ENCODE measurements at places on chromosomes 12 and 14.

GRCh38 chr14:95255487-95255886, 64.2 kb downstream of the CLMN start:
- DNase-seq: no peak

DNA sequence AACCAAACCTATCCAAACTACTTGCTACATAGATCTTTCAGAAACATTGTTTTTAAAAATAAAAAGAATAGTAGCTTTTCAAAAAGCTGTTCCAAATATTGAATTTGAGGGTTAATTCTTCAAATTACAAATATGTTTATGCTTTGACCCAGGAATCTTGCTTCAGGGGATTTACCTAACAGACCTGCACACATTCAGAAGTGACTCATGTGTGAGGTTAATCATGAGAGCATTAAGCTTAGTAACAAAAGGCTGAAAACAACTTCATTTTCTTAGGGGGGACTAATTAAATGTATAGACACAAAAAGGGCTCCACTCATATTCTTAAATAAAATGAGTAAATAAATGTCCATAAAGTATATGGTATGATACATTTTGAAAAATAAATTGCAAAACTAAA, 672.4 kb upstream of the FLRT2 start:
- no peak for DNase-seq

- DNase-seq: no peak
These were observed 527.2 kb downstream of the NRXN3 start for GRCh38 chr14:78697341-78697740.

GRCh38 chr14:61643555-61643954, 51.8 kb upstream of the HIF1A start:
- no peak for DNase-seq

DNA sequence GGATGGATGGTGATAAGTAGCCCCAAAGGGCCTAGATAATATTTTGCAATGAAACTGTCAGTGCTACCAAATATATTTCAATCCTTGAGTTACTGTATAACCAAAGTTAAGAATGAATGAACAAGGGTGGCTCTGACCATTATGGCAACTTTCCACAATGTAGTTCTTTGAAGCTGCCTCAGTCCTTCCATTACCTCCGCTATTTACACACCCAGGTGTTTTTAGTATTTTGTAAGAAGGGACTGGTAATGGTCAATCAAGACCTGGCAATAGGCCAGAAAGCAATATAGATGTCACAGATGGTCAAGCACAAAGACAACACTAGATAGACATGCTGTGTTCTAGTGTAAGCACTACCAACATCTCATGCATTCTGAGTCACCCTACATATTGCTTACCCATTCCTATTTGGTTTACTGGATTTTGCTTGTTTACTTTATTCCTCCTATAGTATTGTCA, 16.3 kb downstream of the DUSP16 start:
- no peak for DNase-seq

GRCh38 chr14:101224356-101225156, 321.0 kb upstream of the RTL1 start:
- no peak for DNase-seq

- DNase-seq: no peak
These were observed 66.6 kb downstream of the FBXL14 start for GRCh38 chr12:1527789-1528188.

DNA sequence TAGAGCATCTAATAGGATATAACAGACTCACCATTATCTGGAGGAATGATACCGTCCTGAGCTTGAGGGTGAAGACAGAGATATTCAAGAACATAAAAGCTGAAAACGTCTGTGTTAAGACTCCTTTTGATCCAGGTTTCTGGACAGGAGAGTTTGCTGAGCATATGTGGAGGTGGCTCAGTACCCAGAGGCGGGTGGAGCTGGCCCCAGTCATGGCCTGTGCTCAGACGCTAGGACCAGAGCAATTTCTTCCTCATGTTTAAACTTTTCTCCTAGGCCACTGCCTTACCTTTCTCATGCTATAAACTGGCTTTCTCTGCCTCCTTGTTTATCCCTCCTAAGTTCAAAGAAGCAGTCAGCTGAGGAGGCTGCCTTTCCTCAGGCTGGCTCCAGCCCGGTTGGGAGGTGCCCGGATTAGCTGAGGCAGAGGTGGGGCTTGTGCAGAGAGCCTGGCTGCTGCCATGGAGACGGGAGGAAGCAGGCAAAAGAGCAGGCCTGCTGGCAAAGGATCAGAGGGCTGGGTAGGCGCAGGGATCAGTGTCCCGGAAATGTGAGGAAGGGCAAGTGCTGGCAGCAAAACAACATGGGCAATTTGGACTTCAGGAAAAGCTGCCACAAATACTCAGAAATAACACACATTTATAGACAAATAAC, 13.7 kb downstream of the COA8 start:
- DNase-seq: peak; percentile 70

- no peak for DNase-seq
These were observed 60.5 kb downstream of the PTPRQ start for GRCh38 chr12:80504389-80505163.

DNA sequence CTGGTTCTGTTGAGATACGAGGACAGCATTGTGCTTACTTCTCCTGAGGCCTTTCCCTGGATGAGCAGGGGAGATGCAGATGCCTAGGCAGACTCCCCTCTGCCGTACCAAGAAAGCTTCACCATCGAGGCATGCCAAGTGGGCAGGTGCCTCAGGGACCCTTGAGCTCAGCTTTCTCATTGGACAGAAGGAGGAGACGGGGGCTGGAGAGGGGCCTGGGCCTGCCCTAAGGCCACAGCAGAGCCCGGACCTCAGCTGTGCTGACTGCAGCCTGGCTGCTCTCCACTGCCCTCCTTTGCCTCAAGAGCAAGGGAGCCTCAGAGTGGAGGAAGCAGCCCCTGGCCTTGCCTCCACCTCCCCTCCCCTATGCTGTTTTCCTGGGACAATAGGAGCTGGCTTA, 23.4 kb downstream of the SERPINA1 start:
- no peak for DNase-seq

- DNase-seq: no peak
These were observed 8.0 kb upstream of the C12orf42 start for GRCh38 chr12:103503546-103504480.

- DNase-seq: no peak
These were observed 10.0 kb upstream of the C14orf132 start for GRCh38 chr14:96029089-96029645.

DNA sequence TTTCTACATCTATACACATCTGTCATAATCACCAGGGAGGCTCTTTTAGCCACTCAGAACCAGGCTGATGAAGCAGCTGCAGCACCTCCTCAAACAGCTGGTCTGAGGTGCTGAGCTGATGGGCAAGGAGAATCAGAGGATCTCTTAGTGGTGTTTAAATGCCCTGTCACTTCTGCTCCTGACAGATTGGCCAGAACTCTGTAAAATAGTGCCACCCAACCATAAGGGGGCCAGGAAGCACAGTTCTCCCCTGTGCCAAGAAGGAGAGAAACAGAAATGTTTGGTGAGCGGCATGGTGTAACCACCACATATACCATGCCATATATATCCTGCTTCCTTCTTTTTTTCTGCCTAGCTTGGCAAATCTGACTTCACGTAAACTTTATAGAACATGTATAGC, 12.8 kb downstream of the SOCS2 start:
- DNase-seq: no peak

DNA sequence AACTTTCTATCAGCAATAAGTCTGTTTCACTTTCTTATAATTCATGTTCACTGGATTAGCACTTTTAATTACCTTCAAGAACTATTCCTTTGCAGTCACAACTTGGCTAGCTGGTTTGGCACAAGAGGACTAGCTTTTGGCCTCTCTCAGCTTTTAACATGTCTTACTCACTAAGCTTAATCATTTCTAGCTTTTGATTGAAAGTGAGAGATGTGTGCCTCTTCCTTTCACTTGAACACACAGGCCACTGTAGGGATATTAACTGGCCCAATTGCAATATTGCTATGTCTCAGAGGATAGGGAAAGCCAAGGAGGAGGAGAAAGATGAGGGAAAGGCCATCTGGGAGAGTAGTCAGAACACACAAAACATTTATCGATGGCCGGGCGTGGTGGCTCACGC, 92.7 kb downstream of the PRICKLE1 start:
- no peak for DNase-seq

- DNase-seq: no peak
These were observed 17.6 kb upstream of the SRP54 start for GRCh38 chr14:34964977-34965764.

- DNase-seq: no peak
These were observed 6.0 kb downstream of the LTB4R start for GRCh38 chr14:24317141-24317928.

GRCh38 chr12:57719777-57720605, 18.6 kb downstream of the AGAP2 start:
- DNase-seq: no peak

DNA sequence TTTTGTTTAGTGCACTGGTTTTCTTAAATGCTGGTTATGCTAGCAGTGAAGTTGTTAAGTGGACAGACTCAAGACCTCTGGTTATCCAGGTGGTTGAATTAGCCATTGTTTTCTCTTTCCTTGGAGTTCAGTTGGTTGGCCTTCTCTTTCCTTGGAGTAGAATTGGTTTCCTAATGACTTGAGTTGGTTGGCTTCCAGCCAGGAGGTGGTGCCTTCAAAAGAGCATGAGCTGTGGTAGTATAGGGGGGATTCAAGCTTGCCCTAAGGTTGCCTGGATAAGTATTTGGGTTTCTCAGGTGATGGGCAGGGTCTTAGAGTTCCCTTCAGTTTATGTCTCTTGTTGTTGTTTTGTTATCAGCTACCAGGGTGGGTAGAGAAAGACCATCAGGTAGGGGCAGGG, 92.5 kb downstream of the ATP23 start:
- no peak for DNase-seq

DNA sequence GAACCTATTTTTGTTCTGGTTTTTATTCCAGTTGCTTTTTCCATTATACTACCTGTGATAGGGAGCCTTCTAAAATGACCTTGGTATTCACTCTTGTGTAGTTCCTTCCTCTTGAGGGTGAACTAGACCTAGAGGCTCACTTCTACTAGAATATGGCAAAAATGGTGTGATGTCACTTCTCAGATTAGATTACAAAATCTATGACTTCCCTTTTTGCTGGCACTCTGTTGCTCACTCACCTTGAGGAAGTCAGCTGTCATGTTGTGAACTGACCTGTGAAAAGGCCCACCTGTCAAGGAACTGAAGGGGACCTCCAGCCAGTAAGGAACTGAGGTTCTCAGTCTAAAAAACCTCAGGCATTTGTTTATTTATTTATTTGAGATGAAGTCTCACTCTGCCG, 5.7 kb downstream of the MIPOL1 start:
- DNase-seq: no peak

- DNase-seq: no peak
These were observed 237.9 kb upstream of the DAAM1 start for GRCh38 chr14:58950555-58950954.

DNA sequence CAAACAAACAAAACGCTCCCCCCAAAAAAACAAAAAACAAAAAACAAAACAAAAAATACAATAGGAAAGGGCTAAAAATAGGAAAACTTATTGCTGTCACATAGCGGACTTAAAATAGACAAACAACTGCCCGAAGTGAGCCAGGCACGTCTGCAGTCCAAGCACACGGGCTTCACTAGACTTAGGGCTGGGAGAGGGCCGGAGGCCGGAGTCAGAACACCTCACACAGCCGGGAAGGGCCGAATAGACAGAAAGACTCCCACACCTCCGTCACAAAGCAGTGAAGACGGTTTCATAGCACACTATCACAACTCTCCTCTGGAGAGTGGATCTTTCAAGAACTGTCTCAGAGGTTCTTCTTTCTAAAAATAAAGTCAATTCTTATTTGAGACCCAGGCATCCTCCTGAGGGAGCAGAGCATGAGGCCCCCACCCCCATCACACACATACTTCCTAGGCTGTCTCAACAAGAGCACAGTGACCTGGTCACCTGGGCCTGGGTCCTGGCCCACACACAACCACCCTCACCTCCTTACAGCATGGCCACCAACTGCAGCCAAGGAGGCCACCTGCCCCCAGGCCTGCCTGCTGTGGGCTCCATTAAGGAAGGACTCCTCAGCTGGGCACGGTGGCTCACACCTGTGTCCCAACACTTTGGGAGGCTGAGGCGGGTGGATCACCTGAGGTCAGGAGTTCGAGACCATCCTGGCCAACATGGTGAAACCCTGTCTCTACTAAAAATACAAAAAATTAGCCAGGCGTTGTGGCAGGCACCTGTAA, 6.7 kb downstream of the BAG5 start:
- DNase-seq: no peak

GRCh38 chr14:24172261-24172860, 481 bp downstream of the REC8 start:
- DNase-seq: peak; percentile 53

GRCh38 chr12:103884316-103884715, 43.3 kb upstream of the NT5DC3 start:
- no peak for DNase-seq

GRCh38 chr14:101956179-101956885, 8.0 kb upstream of the DYNC1H1 start:
- DNase-seq: no peak

Measured in cerebellum (tissue), 4 donors.